Posterior vena cava (tissue), 2 donors: ENCODE measurements at places on chromosomes 3 and 15. TPM values are rescaled to one million over a fixed set of nuclear protein-coding genes. Genes with fewer than 3 reads are reported as not detected.

Gene SNX4
- 32.5 TPM for total RNA-seq

- no peak for DNase-seq
These were observed 171.8 kb downstream of the SMAD6 start for GRCh38 chr15:66873856-66874255.

Gene MESP2
- 0.38 TPM for total RNA-seq

Gene GOLGA8J
- total RNA-seq: not detected

Gene TMEM40
- not detected for total RNA-seq

DNA sequence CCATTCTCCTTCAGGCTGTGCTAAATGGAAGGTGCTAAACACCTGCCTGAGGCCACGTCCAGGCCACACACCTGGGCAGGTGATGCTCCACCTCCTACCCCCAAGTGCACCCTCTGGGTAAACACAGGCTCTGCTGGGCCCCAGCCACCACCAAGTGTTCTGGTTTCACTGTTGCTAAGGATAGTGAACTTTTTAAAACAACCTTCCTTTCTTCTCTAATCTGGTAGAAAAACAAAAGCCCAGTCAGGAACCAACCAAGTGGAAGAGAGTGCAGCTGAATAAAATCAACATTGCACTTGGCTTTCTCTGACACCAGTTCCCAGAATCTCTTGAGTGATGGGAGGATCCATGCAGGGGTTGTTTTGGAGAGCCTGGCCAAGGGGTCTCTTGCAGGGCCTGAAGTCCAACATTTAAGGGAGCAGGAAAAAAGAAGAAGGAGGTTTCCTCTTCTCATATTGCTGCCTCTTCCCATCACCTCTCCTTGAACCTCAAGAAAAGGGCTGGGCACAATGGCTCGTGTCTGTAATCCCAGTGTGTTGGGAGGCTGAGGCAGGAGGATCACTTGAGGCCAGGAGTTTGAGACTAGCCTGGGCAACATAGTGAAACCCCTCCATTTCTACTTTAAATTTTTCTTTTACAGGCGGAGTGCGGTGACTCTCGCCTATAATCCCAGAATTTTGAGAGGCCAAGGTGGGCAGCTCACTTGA is 26.2 kb upstream of the ATP13A3 start:
- DNase-seq: no peak

Gene SAMMSON
- 0.33 TPM for total RNA-seq
